Immature natural killer cell (primary cell): ENCODE measurements at places on chromosomes 11 and 22. TPM values are rescaled to one million over a fixed set of nuclear protein-coding genes. Genes with fewer than 3 reads are reported as not detected.

The PARVA gene
- polyA plus RNA-seq: not detected

The KCNE3 gene
- 0.54 TPM for polyA plus RNA-seq

The GPR83 gene
- not detected for polyA plus RNA-seq

The IGLL1 gene
- polyA plus RNA-seq: not detected

The CALCA gene
- polyA plus RNA-seq: not detected

The GGT5 gene
- polyA plus RNA-seq: not detected

GRCh38 chr11:87444993-87445392 is 407.3 kb downstream of the TMEM135 start:
- no peaks in the 10 kb centered on the region for H3K4me1 ChIP-seq
- no peak overlapping the region for H3K4me3 ChIP-seq
- H3K36me3 ChIP-seq: no peaks in the 10 kb centered on the region
- peaks cover 3% of the 10 kb centered on the region for H3K27me3 ChIP-seq

DNA sequence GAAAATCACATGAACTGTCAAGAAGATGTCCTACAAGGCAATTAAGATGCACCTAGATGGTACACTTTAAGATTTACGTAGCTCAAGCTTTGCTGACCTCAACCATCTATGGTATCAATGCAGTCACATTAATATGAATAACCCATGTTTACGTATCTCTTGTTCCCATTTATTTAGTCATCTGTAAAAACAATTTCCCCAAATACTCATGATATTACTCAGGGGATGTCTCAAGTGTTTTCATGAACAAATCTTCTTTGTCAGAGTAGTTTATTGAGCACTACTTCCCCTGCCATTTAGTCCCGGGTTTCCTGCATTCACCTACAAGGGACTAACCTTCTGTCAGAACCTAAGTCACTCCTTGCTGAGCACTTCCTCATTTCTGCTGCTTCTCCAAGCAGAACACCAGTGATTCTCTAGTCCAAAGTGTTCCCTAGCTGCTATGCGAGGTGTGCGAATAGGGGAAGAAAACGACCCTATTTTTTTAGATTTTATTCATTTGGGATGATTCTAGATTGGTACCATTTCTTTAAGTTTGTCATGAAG is 554.3 kb upstream of the LRRC4C start:
- no peak for DNase-seq
- no peaks in the 10 kb centered on the region for H3K36me3 ChIP-seq
- no peak overlapping the region for H3K4me3 ChIP-seq
- H3K27ac ChIP-seq: no peak overlapping the region

GRCh38 chr22:41324821-41325528 is 23.6 kb downstream of the ZC3H7B start:
- H3K27me3 ChIP-seq: peaks cover 3% of the 10 kb centered on the region
- peaks cover 4% of the 10 kb centered on the region for H3K4me1 ChIP-seq
- H3K27ac ChIP-seq: peak overlapping the region; percentile 22
- DNase-seq: no peak
- no peak overlapping the region for H3K4me3 ChIP-seq

DNA sequence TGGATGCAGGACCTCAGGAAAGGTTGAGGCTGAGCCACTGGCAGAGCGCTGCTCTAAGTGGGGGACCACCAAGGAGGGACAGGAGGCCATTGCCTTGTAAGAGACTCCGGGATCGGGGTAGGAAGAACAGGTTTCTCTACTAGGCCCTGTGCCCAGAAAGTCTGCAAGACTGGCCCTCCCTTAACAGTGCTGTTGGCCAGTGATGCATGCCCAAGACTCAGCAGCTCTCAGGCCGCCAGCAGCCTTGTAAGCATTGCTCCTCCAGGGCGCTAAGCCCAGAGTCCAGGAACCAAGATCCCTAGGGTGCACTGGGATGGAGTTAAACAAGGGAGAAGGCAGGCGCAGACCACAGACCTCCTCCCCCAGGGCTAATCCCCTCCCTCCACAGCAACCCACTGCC is 39.3 kb upstream of the PANX1 start:
- no peak overlapping the region for H3K4me3 ChIP-seq
- DNase-seq: no peak
- no peaks in the 10 kb centered on the region for H3K36me3 ChIP-seq
- H3K27me3 ChIP-seq: no peaks in the 10 kb centered on the region
- H3K27ac ChIP-seq: no peak overlapping the region
- no peaks in the 10 kb centered on the region for H3K4me1 ChIP-seq

- H3K36me3 ChIP-seq: peaks cover 38% of the 10 kb centered on the region
- DNase-seq: no peak
- peaks cover 2% of the 10 kb centered on the region for H3K27me3 ChIP-seq
- no peak overlapping the region for H3K27ac ChIP-seq
- H3K4me1 ChIP-seq: no peaks in the 10 kb centered on the region
Observed at GRCh38 chr11:74877132-74877531, 71.8 kb downstream of the XRRA1 start.

DNA sequence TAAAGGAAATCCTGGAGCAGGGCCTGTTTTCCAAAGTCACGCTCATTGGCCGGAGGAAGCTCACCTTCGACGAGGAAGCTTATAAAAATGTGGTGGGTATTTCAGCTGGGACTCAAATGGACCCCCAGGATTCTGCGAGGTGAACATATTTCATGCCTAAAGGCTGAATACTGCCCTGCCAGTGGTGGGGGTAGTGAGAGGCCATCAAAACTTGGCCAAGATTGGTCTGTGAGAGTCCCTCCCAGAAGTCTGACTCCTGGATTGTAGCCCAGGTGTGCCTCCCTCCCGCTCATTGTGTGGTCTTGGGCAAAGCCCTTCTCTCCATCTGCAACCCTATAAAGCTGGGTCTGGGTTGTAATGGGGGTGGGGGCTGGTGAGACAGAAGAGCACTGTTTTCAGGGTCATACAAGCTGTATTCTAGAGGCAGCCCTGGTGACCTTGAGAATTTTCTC is 853 bp downstream of the HTATIP2 start:
- peaks cover 58% of the 10 kb centered on the region for H3K4me1 ChIP-seq
- no peaks in the 10 kb centered on the region for H3K36me3 ChIP-seq
- H3K27ac ChIP-seq: peak overlapping the region; percentile 86
- DNase-seq: no peak
- peak overlapping the region; percentile 86 for H3K4me3 ChIP-seq
- peaks cover 5% of the 10 kb centered on the region for H3K27me3 ChIP-seq

- peaks cover 3% of the 10 kb centered on the region for H3K27me3 ChIP-seq
- no peaks in the 10 kb centered on the region for H3K36me3 ChIP-seq
- H3K4me3 ChIP-seq: no peak overlapping the region
- H3K27ac ChIP-seq: no peak overlapping the region
- H3K4me1 ChIP-seq: no peaks in the 10 kb centered on the region
Observed at GRCh38 chr11:124517314-124517713, 26.1 kb downstream of the OR8B12 start.

- peak overlapping the region; percentile 89 for H3K27ac ChIP-seq
- no peak for DNase-seq
- H3K36me3 ChIP-seq: peaks cover 4% of the 10 kb centered on the region
- peak overlapping the region; percentile 84 for H3K4me3 ChIP-seq
Observed at GRCh38 chr11:96189351-96189750, 153.6 kb downstream of the MAML2 start.
